Smooth muscle cell of the coronary artery (primary cell): ENCODE measurements at places on chromosomes 1 and 21. TPM values are rescaled to one million over a fixed set of nuclear protein-coding genes. Genes with fewer than 3 reads are reported as not detected.

CFHR5 gene
- total RNA-seq: not detected in 2 replicates

CEP350 gene
- 27.7 and 32.2 TPM in 2 replicates for total RNA-seq

POU3F1 gene
- not detected in 2 replicates for total RNA-seq

IL23R gene
- not detected in 2 replicates for total RNA-seq

POLR3GL gene
- total RNA-seq: 15.6 and 23.4 TPM in 2 replicates

CELA3B gene
- not detected in 2 replicates for total RNA-seq

KCNA3 gene
- 1.4 TPM in 1 of 2 replicates, not detected in the other for total RNA-seq

FCRL5 gene
- not detected in 2 replicates for total RNA-seq

SPRR2F gene
- not detected in 2 replicates for total RNA-seq

REG4 gene
- not detected in 2 replicates for total RNA-seq

PALMD gene
- 4.4 and 26.1 TPM in 2 replicates for total RNA-seq

HSPA6 gene
- total RNA-seq: 0.75 and 0.94 TPM in 2 replicates

LRRIQ3 gene
- 0.30 and 0.35 TPM in 2 replicates for total RNA-seq

EDN2 gene
- 0.35 TPM in 1 of 2 replicates, not detected in the other for total RNA-seq

HP1BP3 gene
- 95.0 and 157 TPM in 2 replicates for total RNA-seq
